NCI-H510A (cell line): ENCODE measurements at places on chromosomes 5 and 9.
A peak's percentile ranks its signal among the peaks of the same experiment; 100 is the strongest.

DNA sequence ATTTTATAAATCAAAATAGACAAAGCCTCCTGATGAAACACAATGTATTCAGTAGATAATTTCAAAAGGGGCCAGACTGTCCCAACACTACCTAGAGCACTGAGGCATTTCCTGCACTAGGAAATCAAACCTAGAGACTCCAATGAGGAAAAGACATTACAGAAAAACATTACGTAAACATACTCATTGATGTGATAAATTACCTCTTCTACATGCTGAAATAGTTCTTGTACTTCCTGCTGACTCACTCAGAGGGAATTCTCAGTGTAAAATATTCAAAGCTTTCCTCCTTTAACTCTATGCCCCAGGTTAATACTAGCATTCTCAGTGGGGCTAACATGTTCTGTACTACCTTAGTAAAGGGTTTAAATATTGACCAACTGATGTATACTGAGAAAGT lies 178.0 kb downstream of the ESM1 start:
- no peak for DNase-seq

DNA sequence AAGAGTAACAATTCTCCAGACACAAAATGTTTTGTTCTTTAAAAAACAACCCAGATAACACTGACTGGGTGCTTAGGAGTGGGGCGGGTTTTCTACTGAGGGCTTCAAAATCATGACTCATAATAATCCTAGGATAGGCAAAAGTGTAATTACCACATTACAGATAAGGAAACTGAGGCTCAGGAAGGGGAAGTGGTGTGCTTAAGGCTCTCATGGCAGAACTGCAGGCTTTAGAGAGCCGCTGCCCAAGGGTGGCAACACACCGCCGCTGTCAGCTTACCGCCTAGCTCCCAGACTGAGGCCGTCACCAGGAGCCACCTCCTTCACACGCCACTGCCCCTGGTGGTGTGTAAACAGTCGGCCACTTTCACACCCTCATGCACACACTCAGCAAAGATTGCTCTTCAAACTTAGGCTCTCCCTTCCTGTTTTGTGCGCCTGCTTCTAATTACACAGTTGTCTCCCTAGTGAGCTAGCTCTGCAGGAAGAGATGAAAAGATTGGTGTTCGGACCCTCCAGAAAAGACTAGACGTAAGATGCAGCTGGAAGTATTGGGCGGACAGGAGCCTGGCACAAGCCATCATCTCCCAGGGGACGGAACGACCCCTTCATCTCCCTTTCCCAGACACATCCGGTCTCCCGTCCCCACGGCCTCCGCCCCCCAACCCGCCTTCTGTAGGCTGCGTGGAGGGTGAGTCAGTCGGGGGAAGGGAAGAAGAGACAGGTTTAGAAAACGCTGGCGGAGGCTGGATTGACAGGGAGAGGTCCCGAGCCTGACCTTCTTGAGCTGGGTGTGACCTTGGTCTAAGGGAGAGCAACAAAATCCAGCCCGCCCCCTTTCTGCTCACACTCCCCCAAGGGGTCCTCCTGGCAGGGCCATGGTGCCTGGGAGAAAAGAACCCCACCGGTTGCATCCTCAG lies 162.7 kb downstream of the SYK start:
- peak; percentile 79 for DNase-seq

DNA sequence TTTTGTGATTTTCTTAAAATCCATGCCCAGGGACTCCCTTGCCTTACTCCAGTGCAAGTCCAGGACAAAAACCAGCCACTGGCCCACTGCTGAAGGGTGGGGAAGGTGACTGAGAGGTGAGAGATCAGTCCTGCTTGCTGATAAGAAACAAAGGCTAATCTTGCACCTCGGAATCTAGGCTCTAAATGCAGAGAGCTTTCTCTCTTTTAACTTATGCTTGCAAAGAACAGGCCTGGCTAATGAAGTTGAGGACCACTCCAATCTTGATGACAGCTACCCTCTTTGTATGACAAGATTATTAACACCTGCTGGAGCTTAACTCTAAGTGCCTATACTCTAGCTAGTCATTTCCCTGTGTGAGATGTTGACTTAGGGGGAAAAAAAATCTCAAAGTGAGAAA lies 8.8 kb downstream of the TLE1 start:
- DNase-seq: no peak

DNA sequence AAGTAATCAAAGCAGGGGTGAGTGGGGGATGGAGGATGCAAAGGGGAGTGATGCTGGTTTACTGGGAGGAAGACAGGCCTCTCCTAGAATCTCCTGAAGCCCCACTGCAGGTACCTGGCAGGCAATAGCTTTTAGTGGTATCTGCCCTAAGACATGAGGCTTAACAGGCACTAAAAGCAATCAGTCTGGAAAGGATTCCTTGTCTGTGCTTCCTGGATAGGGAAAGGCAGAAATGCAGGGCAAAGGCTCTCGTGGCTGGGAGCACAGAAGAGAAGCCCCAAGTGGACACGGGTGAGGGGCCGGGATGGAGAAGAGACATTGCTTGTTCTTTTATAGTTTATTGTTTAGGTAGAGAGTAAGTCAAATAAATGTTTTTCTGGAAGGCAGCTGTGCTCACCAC lies 40.1 kb downstream of the CCNJL start:
- DNase-seq: no peak

DNA sequence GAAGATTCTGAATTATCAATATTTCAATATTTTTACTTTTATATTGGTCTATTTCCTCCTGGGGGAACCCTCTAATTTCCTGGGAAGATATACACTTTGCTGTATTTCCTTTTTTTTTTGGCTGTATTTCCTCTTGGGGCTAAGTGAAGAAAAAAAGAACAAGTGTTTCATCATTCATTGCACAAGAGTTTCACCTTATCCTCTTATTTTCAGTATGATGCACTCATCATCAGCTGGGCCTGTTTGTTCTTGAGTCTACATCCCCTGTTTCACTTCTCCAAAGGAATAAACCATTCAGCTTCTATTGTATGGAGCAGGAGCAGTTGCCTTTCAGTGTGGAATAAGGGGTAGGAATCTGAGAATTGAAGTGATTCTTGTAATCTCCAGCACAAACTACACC lies 210.8 kb downstream of the FAM170A start:
- DNase-seq: no peak

GRCh38 chr9:92640398-92641091 lies 29.4 kb downstream of the IPPK start:
- DNase-seq: no peak

- no peak for DNase-seq
Observed at GRCh38 chr5:125874717-125875116, 548.5 kb upstream of the GRAMD2B start.

GRCh38 chr9:36900856-36901220 lies 133.2 kb downstream of the PAX5 start:
- no peak for DNase-seq

- no peak for DNase-seq
Observed at GRCh38 chr5:178460174-178460573, 130.0 kb downstream of the COL23A1 start.

GRCh38 chr5:170330568-170331054 lies 33.0 kb upstream of the LCP2 start:
- no peak for DNase-seq

- DNase-seq: no peak
Observed at GRCh38 chr5:42875785-42876374, 64.2 kb upstream of the SELENOP start.

DNA sequence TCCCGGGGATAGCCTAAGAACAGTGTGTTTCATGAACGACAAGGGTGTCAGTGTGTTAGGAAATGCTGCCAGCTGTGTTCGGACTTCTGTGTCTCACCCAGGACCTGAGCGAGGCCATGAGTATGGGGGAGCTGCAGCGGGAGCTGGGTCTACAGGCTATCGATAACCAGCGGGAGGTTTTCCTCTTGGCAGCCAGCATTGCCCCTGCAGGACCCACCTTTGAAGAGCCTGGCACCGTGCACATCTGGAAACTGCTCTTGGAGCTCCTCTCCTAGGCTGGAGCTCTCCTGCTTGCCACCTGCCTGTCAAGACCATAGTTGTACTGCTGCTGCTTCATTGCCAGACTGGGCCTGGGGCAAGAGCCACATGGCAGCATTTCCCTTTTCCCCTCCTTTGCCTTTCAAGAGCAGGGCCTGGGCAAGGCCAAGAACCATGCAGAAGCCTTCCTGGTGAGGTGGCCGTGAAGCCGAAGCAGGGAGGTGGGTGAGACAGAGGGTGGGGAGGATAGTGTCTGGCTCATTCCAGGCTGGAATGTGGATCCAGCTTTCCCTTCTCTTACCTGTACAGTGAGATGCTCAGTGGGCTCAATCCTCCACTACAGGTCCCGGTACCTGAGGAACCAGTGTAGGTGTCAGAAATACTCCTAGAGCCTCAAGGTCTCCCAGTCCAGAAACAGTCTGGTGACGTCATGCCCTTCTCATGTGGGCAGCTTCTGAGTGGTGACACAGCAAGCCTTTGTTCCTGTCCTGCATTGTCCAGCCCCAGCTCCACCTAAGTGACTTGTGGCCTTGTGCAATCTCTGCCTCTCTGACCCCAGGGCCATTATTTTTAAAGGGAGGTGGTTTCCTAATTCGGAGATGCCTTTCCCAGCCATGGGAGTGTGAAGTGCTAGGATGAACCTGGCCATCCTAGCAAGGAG lies 6.6 kb downstream of the ARL10 start:
- no peak for DNase-seq

DNA sequence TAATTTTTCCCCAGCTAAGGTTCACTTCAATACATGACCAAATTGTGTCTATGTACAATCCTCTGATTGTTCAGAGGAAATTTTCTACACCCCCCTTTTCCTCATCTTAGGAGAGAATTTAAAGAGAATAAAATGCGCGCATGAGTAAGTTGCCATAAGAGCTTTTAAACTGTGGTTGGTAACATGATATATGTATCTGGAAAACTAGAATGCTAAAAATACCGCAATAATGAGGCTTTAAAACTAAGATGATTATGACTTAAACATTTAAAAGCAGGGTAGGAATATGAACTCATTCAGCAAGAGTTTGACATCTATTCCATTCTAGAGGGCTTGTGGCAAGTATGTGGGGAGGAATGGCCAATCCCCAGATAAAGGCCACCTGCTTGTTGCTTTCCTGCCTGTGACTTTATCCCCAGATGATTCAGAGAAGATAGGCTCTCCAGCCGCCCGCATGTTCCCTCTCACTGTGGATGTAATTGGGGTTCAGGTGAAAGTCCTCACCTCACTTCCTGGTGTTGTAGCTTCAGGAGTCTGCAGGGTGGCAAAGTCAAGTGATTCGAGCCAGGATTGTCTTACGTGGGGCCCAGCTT lies 26.5 kb upstream of the BASP1 start:
- no peak for DNase-seq

GRCh38 chr9:93244510-93245436 lies 60.8 kb downstream of the WNK2 start:
- DNase-seq: no peak

DNA sequence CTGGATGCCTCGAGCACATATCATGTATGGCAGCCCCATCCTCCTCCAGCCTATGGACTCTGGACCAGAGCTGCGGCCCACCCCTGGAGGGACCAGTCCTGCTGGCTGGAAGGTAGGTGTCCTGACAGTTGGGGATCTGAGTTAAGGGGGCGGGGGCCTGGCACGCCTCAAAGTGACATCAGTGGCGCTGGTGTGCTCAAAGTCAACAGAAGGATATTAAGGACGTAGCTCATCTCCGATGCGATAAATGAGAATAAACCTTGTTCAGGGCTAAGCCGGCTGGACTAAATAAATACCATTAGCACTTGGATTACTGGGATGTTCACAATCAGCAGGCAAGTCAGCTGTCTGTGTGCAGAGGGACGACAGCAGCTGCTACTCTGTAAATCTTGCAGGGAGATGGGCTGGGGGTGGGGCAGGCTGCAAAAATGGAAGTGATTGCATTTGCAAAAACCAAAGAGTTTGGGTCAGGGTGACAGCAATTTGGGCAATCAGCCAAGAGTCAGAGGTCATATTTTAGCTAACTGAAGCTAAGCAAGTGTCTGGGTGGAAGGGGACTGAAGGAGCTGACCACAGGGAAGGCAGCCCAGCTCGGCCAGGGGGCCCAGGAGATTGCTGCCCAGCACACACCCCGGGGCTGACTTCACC lies 80.0 kb upstream of the LRRTM2 start:
- DNase-seq: peak; percentile 72

- no peak for DNase-seq
Observed at GRCh38 chr5:102818345-102818744, 63.2 kb downstream of the PAM start.

DNA sequence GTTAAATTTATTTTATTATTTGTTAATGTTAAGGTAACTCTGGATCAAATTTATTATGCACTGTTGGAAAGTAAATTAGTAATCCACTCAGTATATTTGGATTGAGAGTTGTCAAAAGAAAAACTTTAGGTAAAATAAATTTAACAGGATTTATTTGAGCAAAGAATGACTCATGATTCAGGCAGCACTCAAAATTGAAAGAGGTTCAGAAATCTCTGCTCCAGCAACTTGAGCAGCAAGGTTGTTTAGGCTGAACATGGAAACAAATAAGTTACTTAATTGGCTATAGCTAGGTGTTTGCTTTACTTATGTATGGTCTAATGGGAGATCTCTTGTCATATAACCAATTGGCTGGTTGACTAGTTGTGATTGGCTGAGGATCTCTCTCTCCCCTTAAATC lies 296.2 kb upstream of the EDIL3 start:
- no peak for DNase-seq

DNA sequence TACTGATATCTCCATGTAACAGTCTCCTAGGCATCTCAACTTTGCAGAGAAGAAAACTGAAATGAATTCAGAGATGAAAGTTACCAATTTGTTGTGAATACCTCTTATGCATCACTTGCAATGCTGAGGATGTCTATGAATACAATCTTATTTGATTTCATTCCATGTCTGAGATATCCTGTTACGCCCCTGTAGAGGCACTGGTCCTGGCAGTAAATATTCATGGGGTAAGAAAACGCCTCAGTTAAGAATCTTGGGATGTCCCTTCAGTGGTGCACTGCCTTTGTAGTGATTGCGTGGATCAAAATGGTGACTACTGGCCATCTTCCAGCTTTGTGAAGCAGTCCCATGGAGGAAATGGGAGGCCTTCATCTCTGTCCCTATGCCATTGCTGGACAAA lies 229.1 kb upstream of the C9orf72 start:
- DNase-seq: no peak

- no peak for DNase-seq
Observed at GRCh38 chr9:96523374-96523773, 73.4 kb downstream of the HABP4 start.

- DNase-seq: no peak
Observed at GRCh38 chr5:171310212-171310818, 1.3 kb downstream of the TLX3 start.

GRCh38 chr5:141430332-141431113 lies at the start of gene PCDHGA12:
PCDHGA12 (plus strand) TSS chr5:141430507; CDS start chr5:141430760, 253 bp downstream.
- DNase-seq: no peak
